Neural progenitor cell (in vitro differentiated cells): ENCODE measurements at places on chromosomes 7 and 10.

DNA sequence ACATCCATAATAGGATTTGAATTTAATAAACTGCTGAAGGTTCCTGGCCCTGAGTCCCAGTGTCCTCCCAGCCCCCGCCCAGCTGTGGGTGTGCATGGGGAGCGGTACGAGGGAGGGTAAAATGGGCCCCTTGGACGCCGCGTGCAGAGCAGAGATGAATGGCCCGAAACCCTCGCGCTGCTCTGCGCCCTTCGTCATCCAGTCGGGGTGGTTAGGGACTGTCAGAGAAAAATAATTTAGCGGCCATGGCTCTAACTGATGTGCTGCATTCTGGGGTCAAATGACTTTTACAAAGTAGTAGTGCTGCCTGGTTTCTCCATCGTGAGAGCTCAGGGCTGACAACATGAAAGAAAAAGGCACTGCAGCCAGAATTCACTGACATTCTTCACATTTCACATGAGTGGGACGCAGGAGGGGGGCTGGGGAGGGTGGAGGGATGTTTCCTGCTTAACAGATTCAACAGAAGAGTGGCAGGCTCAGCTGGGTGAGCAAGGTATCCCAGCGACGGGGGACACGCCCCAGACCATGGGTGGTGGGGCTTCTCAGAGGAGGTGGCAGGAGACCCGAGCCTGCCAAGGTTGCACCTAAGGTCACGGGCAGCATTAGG is 304.5 kb downstream of the WDR37 start:
- DNase-seq = peak; percentile 51

DNA sequence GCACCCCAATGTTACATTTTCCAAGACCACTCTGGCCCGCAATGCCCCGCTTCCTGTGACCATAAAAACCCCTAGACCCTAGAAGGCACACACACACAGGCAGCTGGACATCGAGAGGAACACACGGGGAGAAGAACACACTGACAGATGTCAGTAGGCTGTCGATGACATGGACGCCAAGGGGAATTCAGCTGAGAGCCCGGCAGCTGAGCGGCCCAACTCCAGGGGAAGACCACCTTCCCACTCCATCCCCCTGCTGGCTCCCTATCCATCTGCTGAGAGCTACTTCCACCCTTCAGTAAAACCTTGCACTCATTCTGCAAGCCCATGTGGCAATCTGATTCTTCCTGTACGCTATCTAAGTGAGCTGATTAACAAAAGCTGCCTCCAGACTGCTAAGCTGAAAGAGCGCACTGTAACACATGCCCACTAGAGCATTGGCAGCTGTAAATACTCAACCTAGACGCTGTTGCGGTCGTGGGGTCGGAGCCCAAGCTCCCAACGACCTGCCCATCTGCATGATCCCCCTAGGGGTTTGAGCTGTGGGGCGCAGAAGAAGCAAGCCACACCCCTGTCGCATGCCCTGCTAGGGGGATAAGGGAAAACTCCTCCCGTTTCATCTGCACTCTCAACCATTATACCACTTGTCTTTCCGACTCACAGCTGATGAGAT is 843.6 kb upstream of the POT1 start:
- DNase-seq = peak; percentile 13

DNA sequence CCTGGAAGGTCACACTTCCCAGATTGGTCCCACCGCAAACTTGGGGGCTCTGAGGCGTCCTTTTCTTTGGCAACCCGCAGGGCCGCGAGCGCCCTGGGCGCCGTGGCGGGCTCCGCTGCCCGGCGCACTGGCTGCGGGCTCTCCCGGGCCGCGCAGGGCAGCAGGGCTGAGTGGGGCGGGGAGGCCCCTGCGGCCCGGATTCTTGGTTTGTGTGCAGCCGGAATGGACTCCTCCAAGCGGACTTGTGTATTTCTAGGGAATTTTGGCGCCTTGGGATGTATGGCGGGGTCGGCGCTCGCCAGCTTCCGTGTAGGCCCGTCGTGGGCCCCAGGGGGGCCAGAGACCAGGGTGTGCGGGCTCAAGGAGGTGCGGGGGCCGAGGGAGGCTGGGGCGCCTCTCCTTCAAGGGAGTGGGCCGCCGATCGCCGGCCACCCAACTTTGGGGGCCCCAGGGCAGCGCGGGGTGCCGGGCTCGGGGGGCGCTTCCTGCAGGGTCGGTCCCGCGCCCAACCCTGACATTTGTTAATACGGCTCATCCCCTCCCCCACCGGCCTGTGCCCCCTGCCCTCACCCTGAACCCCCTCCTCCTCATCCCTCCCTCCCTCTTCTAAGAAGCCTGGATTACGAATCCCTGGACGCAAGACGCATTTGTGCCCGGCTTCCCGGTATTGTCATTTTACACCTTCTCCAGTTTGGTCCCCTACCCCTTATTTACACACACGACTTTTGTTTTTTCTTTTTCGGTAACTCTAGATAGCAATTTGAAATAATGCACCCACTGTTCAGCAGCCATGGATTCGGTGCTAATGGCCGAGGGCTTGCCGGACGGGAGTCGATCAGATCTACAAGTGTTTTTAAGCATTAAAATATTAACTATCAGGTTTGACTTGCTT is 2.5 kb downstream of the TCF7L2 start:
- peak; percentile 78 for DNase-seq

DNA sequence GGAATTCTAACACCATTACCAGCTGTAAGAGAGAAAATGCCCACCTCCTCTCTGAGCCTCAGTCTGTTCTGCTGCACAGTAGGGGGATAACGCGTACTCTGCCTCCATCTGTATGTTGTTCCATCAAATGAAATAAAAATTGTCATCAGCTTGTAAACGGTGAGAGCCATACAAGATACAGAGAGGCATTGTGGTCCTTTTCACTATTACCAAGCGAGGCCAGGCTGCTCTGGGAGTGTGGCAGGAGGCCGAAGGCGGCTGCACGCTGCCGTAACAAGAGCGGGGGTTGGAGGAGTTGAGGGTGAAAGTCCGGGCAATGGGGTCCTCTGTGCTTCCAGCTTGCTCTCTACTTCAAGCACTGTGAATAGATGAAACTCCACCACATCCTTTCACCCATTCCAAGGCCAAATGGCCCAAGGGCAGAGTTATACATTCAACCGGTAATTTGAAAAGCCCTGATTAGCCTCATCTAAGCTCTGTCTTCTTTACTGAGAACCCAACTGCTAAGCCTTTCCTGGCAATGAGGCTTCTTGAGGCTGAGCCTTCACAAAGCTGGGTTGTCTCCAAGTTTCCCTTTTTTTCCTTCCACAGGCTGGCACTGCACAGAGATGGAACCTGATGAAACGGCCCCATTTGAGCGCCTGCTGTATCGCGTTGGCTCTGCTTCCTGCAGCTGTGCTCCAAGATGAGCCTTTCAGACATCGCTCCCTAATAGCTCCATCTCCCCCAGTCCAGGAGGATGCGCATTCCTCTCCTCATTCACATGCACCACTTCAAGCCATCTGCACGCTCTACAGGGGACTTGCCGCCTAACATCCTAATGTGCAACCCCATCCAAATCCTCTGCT is 47.2 kb downstream of the PYROXD2 start:
- DNase-seq = no peak

- DNase-seq = no peak
These were observed 7.0 kb upstream of the CAMK2G start for GRCh38 chr10:73881221-73881919.

DNA sequence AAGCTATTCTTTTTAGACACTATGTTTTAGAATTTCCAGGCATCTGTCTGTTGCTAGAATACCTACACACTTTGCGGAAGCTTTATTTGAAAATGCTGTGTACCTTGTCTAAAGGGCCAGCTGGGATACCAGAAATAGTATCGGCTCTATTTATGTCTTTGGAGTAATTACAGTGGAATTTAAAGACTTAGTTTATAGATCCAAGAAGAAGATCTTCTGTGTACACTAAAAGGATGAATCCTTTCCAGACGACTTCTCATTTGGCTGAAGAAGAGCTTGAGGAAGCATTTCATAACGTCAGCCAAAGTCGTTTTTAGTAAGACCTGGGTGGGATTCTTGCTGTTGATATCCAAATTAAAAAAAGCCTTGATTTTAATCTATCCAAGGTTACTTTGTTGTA is 365.9 kb downstream of the INHBA start:
- DNase-seq = no peak

- peak; percentile 39 for DNase-seq
These were observed 1.0 kb upstream of the PLAC9 start for GRCh38 chr10:80131499-80131901.

- DNase-seq = no peak
These were observed 72.8 kb downstream of the INSYN2A start for GRCh38 chr10:127123626-127124025.

DNA sequence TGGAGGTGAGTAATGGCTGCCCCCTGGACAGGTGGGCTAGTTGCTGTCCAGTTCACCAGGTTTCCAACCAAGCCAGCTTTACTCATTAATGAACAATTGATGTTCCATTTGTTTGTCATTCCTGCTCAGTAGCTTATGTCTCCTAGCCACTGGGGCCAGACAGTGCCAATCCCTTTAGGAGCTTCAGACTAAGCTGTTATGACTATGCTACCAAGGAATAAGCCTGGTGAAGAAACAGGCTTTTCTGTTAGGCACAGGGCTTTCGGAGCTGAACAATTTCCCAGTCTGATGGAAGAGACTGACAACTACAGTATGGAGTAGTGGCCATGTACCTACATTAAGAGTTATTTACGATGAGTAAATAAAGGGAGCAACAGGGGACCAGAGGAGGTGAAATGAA is 2.1 kb upstream of the FMC1 start:
- DNase-seq = no peak

DNA sequence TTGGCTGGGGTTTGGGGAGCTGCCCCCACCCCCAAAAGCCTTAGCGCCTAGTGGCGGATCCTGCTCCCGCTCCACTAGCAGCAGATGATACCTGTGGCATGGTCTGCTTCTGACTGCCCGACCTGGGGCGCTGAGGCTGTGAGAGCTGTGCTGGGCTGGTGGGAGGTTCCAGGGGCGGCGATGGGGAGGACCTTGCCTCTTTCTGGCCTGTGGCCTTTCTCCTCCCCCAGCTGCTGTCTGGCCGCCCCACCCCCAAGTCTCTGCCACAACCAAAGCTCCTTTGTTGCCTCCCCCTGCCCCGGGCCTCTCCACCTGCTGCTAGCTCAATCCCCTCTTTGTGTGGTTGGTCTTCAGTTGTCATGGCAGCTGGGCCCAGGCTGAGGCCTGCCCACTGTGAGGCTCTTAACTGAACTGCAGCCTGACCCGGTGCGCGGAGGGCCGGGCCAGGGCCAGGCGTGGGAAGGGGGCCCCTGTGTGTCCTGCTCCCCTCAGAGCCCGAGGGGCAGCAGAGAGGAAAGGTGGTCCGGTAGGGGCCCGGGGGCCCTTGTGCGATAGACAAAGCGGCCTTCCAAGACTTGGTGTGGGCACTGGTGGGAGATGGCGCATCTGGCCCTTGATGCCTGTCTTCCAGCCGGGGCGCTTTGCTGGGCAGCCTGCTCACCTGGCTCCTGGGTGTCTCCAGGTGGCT is 4.7 kb downstream of the ZNF775 start:
- DNase-seq = peak; percentile 98

GRCh38 chr7:5701085-5701914 is 80.2 kb downstream of the RNF216 start:
- DNase-seq = no peak

GRCh38 chr7:1232103-1232466 is 587 bp upstream of the UNCX start:
- no peak for DNase-seq

DNA sequence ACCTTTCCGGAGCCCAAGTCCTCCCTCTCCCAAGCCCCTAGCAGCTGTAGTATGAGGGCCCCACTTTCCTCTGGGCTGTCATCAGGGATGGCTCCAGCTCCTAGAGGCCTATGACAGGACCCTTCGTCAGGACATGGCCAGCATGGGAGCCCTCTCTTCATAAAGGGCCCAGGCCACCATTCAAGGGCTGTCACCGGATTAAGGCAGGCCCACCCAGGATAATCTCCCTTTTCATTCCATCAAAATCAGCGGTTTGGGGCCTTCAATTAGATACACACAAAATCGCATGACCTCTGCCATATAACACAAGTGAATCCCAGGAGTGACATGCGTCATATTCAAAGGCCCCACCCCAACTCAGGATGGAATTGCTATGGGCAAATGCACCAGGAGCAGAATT is 12.2 kb upstream of the GDF10 start:
- no peak for DNase-seq

DNA sequence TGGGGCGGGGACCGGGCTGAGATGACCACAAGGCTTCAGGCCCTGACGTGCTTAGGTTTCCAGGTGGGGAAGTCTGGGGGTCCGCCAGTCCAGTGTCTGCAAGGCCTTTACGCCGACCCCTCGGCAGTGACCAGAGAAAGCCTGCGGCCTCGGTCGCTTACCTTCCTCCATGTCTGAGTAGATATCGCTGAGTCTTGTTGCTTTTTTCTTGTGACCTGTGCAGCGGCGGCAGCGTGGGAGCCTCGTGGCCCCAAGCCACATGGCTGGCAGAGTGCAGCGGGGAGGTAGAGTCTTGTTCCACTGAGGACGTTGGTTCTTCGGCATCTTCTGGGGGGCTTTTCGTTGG is 329 bp downstream of the NOLC1 start:
- DNase-seq = no peak

- DNase-seq = no peak
These were observed 74.0 kb downstream of the INHBA start for GRCh38 chr7:41628901-41629300.

GRCh38 chr10:128419466-128420019 is 293.3 kb upstream of the MKI67 start:
- DNase-seq = no peak

DNA sequence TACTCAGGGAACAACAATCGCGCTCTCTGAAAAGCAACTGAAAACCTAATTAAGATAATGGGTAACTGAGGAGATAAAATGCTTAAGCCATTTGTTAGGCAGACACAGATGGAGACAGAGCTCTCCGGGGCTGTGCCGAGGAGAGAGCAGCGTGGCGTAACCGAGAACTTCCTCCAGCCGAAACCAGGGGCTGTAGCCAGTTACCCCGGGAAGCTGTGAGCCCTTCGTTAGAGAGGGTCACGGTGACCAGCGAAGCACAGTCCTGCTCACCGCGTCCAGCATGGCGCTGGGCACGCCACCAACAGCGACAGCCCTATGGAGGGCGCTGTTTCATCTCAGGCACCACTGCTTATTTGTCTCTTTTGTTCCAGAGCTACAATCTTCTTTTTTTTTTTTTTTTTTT is 16.1 kb downstream of the PAPOLB start:
- DNase-seq = peak; percentile 74
